ENCODE measurements at places on chromosomes 4 and X.

DNA sequence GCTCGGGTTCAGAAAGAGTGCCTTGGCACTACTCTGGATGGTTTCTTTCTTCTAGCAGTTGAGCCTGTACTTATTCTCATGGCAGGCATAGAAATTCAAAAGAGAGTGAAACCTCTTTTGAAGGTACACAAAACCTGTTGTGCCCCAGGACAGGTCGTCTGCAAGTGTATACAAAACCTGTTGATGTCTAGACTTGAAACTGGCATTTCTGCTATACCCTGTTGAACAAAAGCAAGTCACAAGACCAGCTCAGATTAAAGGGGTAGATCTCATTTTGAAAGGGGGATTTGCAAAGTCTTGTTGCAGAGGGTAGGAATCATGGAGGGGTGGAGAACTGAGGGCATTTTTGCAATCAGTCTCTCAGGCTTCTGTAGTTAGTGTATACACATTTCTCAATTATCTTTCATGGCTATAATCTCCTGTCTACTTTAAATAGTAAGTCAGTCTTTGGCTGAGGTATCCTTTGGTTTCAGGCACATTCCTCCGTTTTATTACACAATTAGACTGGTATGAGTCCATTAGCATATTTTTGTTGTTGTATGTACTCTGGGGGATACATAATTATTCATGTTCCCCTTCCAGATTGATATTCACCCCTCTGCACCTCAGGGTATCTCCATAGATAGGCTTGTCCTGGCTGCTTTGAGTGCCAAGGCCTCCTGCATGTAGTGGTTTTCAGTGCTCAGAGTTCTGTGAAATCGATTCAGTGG, 251.4 kb downstream of the DTHD1 start:
- no peak for DNase-seq

GRCh38 chr4:85445050-85445639, 29.8 kb upstream of the ARHGAP24 start:
- DNase-seq, result peak; percentile 22

- DNase-seq, result peak; percentile 36
Observed at GRCh38 chrX:130575831-130576389, 174.1 kb downstream of the RBMX2 start.

DNA sequence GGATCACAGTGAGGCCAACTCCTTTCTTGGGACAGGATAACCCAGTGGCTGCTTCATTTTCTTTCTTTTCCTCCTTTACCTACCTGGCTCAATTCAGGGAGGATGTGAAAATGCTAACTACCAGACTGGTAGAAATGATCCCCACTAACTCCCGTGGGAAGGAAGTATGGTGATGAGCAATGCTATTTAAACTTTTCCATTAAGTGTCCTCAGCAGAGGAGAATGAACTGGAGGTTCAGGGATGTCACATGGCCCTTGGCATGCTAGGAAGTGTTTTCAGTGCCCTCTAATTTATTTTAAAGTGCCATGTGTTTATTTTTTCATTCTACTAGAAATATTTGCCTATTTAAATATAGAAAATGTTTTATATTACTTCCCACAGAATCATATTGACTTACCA, 363.9 kb downstream of the PPP3CA start:
- DNase-seq, result peak; percentile 82

GRCh38 chr4:189050643-189051042, 890.0 kb upstream of the FRG1 start:
- no peak for DNase-seq
